Epithelial cell of prostate (primary cell): ENCODE measurements at places on chromosomes 16 and 17.
A peak's percentile ranks its signal among the peaks of the same experiment; 100 is the strongest.

- no peak for DNase-seq
Measured at GRCh38 chr16:11556945-11557720, 29.6 kb downstream of the LITAF start.

DNA sequence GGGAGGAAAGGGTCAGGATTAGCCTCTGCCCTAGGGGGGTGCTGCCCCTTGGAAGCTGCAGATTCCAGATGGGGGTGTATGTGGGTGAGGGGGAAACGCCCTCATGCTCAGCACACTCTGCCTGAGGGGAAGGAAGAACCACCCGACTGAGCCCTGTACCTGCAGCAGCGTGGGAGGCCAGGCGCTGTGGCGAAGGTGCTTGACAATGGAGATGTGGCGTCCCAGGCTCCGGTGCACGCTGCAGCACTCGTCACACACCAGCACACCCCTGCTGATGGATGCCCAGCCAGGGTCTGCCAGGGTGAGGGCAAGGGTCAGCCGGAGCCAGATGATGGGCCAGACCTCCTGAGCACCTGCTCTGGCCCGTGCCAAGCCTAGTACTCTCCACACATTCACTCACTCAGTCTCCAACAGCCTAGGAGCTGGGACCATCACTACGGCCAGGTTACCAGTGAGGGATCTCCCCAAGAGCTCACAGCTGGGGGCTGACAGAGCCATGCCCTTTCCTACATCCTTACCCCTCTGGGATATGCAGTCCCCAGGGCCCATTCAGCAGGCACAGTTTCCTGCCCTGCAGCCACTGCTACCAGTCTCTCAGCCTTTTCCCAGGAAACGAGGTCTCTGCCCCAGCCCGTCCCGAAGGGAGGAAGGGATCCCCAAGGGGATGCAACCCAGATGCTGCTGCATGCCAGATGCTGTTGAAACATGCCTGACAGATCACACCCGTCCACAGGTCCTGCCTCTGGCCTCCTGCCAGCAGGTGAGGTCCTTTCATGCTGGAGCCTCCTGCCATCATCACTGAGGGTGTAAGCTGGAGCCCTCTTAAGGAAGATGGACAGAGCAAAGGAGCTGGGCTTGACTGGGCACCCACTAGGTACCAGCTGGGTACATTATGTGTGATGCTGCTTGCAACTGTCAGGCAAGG is 5.9 kb downstream of the GIT1 start:
- DNase-seq = peak; percentile 57

DNA sequence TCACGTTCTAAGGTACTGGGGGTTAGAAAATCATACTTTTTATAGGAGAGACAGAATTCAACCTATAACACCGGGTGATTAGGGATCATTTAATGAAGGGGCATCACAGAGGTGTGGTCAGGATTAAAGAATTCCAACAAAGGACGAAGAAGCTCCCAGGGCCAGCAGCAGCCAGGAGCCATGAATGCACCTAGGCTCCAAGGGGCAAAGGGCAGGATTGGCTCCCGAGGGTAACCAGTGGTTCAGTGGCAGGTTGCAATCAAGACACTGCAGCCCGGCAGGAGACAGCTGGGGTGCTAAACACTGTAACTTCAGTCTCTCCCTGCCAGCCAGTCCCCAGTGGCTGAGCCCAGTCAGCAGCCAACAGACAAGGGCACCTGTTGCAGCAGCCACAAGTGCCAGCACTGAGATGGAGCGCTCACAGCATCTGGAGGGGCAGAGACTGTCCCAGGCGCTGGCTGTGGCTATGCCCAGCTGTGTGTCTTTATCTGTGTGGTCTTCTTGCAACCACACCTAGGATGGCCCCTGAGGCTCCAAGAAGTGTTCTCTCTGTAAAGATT is 23.9 kb downstream of the DHRS7C start:
- DNase-seq = no peak

DNA sequence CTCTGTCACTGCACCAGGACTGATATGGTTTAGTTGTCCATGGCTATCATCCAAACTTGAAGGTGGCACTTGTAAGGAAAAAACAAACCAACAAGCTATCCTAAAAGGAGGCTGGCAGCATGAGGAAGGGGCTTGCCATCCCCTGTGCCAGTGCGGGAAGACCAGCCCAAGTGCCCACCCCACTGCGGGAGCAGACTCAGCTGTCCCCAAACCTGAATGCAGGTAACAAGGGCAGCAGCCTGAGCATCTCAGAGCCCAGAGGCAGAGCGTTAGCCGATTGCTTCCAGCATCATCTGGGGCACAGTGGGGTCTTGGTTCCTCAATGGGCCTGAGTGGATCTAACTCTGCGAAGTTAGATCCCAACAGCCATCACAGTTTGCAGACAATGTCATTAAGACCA is 29.2 kb upstream of the C16orf78 start:
- DNase-seq = no peak

DNA sequence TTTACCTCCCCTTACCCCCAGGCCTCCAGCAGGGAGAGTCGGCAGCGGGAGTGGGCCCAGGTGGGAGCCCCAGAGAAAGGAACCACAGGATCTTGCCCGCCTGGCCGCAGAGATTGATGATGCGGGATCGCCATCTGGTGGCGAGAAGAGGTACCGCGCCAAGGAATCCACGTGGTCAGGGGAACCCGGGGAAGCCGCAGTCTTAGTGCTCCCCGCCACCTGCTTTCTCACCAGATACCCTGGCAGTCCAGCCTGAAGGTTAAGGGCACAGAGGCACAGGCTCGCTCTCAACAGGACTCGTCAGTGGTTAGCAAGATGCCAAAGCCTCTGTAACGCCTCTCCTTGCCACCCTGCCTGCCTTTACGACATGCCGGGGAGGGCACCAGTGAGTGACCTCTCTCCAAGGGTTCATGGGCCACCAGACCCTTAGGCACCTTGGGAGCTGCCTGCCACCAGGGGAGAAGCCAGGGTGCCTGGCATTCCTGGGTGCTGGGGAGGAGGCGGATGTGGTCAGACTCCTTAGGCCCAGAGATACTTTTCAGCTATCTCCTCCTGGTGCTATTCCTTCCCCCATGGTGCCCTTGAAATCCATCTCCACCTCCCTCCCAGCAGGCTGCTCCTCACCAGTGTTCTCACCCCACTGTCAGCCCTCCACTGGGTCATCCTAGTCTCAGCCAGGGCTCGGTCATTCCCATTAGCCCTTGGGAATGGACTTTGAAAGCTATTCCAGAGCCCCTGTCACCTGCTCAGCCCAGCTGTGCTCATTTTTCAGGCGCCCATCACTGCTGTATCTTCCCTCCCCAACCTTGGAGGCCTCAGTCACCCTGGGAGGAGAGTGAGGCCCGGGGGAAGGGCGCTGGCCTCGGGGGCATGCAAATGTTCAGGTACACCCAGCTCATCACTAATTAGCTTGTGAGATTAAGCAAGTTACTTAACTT is 5.5 kb upstream of the RHBDF2 start:
- DNase-seq = no peak
